ENCODE measurements at places on chromosomes 7 and 10.
A peak's percentile ranks its signal among the peaks of the same experiment; 100 is the strongest.

GRCh38 chr7:36670585-36671431 lies 53.5 kb downstream of the AOAH start:
- peak; percentile 89 for DNase-seq

DNA sequence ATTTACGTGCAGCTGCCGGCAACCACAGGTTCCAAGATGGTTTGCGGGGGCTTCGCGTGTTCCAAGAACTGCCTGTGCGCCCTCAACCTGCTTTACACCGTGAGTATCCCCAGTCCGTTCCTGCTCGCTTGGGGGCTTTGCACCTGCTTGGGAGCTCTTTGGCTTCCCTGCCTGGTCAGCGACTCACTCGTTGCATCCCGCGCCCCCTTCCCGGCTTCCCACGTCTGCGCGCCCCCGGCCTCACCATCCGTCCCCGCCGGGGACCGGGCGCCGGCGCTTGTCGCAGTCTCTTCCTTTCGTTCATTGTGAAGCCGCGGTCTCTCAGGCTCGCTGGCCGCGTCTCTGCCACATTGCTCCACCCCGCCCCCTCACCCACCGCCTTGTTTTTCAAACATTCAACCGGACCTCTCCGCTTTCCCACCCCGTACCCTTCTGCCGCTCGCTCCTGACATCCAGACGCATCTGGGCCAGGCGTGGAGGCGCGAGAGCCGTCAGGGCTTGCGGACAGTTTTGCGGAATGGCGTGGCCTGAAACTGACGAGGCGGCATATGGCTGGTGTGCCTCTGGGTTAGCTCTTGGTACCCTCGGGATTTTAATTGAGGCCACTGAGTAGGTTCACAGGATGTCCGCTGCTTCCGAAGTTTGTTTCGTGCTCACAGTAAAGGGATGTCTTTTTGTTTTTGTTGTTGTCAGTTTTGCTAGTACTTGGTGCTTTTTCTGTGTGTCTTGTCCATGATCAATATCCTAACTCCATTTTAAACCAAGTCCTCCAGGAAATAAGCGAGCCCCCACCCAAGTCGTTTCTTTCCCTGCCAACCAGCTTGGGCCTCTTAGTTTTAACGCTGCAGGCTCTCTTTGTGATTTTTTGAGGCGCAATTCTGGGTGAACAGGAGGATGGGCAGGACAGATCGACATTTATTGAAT lies 639 bp downstream of the TSPAN13 start:
- DNase-seq = peak; percentile 66

GRCh38 chr7:138835087-138835486 lies 37.1 kb upstream of the ATP6V0A4 start:
- DNase-seq = no peak

DNA sequence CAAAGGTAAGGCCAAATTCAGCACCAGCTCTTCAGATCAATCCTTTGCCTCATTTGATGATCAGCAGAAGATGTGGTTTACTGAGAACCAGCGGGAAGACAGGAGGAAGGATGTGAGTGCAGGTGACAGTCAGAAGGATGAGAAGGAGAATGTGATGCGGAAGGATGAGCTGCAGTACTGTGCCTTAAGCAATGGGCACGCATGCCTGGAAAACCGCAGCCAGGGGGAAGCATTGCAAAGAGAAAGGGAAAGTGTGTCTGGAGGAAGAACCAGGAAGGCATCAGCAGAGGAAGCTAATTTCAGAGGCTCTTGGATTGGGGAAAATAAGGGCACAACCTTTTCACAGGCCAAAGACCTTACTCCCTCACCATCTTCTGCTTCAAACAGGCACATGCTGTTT lies 25.7 kb downstream of the C10orf71 start:
- peak; percentile 25 for DNase-seq

- DNase-seq = no peak
Observed at GRCh38 chr7:31957756-31958155, 112.5 kb downstream of the PDE1C start.

- no peak for DNase-seq
Observed at GRCh38 chr10:125258676-125259075, 98.3 kb upstream of the CTBP2 start.
